ENCODE measurements at places on chromosomes 1 and 21.

GRCh38 chr1:167360120-167360519, 139.4 kb downstream of the POU2F1 start:
- no peak for DNase-seq

DNA sequence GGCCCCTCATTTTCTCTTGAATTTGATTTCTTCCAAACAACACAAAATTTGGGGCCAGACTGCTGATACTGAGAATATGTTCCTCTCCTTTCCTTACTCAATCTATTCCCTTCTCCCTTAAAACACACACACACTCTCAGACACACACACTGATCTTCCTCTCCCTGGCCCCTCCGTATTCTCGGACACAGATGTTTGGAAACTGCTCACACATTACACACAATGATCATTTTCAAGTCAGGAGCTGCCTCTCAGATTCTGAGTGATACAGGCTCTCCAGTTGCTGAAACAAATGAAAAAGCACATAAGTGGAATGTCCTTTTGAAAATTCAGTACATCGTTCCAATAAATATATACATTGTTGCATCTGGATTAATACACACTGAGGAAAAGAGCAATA, 161.3 kb downstream of the CLEC20A start:
- DNase-seq = no peak

- no peak for DNase-seq
Observed at GRCh38 chr1:110498270-110498669, 20.7 kb downstream of the KCNA10 start.

DNA sequence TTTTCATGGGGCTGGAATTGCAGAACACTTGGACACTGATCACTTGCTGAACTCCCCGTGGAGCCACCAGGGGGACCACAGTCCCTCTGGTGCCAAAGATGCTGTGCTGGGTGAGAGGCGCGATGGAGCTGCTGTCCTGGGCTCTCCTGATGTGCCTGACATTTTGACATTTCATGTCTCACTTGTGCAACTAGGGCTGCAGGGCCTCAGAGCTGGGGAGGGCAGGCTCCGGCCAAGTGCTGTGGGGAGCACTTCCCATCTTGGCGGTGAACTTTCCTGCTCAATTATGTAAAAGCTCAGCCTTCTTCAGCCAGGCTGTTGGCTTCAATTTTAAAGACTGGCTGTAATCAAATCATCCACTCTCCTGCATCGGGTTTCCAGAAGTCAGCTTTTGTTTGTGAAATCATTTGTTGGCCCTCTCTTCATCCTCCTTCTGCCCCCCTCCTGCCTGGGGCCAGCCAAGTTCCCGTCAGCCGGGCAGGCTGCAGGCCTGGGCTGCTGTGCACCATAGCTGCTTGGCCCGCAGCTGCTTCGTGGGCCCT, 36.8 kb downstream of the KCNAB2 start:
- DNase-seq = no peak

DNA sequence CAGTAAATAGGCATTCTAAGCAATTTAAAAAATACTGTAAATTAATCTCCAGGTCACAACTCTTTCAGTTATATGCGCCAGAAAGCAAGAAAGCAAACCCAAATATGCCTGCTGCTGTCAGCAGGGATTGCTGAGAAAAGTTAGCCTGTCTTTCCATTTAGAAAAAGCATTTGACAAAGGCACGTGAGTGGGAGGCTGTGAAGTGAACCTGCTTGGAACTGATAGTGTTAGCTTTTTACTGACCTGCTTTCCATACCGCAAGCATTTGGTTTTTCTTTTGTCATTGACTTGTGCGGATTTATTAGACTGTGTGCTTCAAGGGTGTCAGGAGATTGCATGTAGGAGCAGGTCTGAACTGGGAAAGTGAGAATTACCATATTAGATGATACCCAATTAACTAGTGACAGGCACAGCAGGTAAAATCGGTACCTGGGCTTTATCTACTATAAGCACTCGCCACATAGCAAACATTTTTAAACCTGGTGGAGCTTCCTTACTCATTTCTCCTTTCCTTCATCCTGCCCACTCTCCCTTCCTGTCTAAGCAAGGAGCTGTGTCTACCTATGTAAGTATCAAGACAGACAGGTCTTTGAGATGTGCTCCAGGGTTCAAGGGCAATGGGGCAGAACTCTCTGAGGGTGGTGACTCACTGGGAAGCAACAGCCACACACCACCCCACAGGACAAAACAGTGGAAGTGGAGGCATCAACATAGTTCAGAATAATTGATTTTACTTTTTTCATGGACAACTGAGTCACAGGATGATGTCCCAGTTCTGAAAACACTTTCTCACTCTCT, 323.9 kb downstream of the DISC1 start:
- DNase-seq = no peak

GRCh38 chr1:81582467-81582986, 218.2 kb upstream of the ADGRL2 start:
- no peak for DNase-seq

- DNase-seq = no peak
Observed at GRCh38 chr1:228552596-228553176, 65.5 kb downstream of the RNF187 start.

DNA sequence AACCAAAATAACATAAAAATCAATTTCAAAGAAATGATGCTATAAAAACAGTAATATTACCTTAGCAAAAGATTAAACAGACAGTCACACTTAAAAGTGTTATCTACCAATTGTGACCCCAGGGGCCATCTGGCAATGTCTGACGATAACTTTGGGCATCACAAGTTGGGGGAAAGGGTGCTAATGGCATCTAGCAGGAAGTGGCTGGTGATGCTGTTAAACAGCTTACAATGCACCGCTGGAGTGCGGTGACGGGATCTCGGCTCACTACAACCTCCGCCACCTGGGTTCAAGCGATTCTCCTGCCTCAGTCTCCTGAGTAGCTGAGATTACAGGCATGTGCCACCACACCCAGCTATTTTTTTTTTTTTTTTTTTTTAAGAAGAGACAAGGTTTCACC, 27.6 kb downstream of the NUP133 start:
- DNase-seq = no peak

- no peak for DNase-seq
Observed at GRCh38 chr1:67404212-67404620, 26.0 kb downstream of the SERBP1 start.

GRCh38 chr1:111045033-111045722, 81.5 kb upstream of the LRIF1 start:
- no peak for DNase-seq

DNA sequence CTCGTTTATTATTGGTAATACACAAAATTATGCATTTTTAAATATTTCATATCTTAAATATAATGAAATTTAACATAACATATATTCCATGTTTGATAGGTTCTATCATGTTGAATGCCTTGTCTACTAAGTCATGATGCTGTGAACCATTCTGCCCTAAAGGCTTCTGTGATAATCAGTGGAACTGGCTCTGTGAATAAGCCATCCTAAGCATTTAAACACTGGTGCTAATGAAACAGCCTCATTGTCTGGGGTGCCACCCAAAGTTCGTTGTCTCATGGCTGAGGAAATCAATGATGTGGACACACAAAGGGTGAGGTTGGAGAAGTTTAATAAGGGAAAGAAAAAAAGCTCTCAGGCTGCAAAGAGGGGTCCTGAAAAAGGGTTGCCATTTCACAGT, 264.7 kb upstream of the ZRANB2 start:
- no peak for DNase-seq

DNA sequence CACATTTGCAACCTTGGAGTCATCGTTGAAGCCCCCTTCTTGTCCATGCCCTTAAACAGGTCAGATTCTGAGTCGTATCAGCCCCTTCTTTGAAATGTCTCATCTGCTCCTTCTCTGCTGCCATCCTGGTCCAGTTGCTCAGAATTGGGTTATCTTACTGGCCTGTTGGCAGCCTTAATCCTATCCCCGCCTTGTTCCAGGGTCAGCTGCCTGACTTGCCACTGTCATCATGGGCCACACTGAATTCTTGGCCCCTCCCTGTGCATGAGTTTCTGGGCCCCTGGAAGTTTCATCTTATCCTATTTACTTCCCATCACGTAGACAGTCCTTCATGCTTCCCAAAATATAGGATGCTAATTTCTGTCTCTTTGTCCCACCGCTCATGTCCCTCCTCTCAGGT, 23.7 kb downstream of the IRF2BP2 start:
- DNase-seq = no peak

DNA sequence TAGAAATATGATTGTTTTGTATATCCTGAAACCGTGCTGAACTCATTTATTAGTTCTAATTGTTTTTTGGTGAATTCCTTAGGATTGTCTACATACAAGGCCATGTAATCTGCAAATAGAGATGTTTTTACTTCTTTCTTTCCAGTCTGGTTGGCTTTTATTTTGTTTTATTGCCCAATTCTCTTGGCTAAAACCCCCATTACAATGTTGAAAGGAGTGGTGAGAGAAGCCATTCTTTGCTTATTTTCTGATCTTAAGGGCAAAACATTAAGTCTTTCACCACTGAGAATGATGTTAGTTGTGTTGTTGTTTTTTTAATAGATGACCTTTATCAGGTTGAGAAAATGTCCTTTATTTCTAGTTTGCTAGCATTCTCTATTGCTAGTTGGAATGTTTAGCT, 157.3 kb downstream of the NTMT2 start:
- no peak for DNase-seq

GRCh38 chr1:11880181-11880575, 21.4 kb upstream of the NPPB start:
- no peak for DNase-seq

- DNase-seq = no peak
Observed at GRCh38 chr1:6953907-6954364, 168.7 kb downstream of the CAMTA1 start.

DNA sequence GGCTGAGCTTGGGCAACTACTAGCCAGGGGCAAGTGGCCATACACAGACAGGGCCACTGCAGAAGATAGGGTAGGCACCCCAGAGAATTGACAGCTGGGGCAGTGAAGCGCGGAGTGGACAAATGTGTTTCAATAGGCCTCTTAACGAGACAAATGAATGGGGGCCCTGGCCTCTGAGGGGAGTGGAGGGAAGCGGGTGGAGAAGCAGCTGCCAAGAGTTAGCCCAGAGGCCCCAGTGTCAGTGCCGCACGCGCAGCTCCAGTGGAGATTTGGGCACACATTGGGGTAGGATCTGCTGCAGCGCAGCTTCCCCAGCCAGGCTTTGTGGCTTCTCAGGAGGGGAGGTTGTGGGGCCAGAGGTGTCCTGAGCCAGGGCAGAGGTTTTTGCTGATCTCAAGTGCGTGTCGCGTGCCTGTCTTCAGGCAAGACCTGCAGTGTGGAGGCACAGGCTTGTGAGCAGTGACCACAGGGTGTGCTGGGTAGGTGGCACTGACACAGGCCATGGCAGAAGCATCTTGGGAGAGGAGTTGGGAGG, 16.9 kb downstream of the PTPRF start:
- no peak for DNase-seq

GRCh38 chr1:24085007-24085406, 26.9 kb downstream of the MYOM3 start:
- no peak for DNase-seq

- DNase-seq = no peak
Observed at GRCh38 chr1:4585216-4585615, 69.2 kb upstream of the AJAP1 start.

DNA sequence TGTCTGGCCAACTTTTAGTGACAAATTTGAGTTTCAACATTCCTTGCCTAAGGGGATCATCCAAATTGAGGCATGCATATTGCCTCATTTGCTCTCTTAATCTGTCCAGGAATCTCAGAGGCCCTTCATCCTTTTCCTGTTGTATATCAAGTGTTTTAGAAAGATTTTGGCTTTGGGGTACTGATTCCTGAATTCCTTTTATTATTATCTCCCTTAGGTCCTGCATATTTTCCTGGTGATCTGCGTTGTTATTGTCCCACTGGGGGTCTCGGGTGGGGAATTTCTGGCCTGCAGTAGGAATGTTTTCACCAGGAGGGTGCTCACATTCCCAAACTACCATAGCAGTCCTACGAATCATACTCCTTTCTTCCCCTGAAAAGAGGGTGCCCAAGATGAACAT, 4.4 kb upstream of the AADACL3 start:
- DNase-seq = no peak

DNA sequence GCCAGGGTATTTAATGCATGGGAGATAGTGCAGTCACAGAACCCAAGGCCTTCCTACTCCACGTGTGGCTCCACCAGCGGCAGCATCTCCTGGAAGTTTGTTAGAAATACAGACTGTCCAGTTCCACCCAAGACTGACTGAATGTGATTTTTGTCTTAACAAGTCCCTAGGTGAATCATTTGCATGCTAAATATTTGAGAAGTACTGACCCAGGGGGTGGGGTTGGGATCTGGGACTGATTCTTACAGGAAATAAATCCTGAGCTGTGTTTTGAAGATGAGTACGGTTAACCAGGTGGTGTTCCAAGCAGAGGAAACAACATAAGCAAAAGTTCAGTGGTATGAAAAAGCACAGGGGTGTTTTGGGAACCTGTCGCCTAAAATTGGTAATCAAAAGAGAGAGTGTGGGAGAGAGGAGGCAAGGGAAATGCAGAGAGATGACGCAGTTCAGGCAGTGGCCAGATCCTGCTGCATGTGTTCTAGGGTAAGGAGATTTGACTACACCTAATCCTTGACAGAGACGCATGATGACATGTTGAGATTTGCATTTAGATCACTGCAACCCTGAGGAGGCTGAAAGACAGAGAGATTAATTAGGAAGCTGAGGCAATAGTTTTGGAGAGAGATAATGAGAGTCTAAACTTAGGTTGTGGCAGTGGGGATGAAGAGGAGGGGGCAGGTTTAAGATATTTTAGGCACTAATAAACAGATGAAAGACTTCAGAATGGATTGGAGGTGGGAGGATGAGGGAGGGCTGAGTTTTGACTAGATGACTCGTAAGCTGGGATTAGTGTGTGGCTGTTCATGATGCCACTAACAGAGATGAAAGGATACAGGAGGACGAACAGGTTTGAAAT, 3.7 kb upstream of the ZNF326 start:
- DNase-seq = no peak

DNA sequence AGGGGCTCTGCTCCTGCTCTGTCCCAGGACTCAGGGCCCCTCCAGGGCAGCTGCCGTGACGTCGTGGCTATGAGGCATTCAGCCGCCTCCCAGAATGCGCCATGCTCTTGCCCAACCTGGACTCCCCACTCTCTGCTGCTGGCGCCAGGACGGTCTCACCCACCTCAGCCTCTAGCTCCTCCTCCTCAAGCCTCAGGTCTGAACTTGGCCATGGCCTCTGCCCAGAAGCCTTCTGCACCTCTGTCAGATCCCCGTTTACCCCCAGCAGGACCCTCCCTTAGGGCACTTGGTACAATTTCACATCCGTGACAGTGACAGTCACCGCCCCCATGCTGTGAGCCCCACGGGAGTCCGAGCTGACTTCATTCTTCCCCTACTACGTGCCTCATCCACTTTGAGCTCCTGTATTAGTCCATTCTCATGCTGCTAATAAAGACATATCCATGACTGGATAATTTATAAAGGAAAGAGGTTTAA, 4.9 kb downstream of the CSTB start:
- DNase-seq = peak; percentile 51

All from inflammatory macrophage treated with lipopolysaccharide for 1 hour (primary cell).